Fibroblast of skin of left quadriceps (primary cell): ENCODE measurements at places on chromosomes 2 and 18.

- no peak for DNase-seq
Measured at GRCh38 chr18:54856105-54856646, 27.9 kb downstream of the RAB27B start.

DNA sequence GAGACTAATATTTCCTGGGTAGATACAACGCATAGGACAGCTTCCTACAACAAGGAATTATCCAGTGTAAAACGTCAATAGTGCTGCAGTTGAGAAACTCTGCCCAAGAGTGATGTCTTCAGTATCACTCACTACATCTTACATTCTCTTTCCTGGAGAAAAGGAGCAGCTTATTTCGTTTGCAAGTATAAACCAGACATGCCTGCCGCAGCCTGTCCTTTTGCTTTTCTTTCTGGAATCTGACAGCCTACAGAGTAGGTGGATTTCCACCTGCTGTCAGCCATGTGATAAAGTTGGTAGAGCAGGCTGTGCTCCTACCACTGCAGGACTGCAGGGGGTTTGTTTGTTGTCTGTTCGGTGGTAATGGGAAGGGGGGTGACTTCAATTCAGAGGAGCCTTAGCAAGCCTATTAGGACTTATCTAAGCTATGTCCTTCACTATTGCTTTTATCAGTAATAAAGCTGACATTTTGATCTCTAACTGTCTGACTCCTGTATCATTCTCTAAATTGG lies 439.1 kb downstream of the GRB14 start:
- DNase-seq: no peak

DNA sequence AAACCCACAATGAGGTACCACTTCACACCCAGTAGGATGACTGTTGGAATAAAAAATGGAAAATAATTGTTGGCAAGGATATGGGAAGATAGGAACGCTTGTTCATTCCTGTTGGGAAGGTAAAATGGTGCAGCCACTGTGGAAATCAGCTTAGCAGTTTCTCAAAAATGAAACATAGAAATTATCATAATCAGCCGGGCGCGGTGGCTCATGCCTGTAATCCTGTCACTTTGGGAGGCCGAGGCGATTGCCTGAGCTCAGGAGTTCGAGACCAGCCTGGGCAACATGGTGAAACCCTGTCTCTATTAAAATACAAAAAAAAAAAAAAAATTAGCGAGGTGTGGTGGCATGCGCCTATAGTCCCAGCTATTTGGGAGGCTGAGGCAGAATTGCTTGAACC lies 23.4 kb downstream of the AMER3 start:
- no peak for DNase-seq

- no peak for DNase-seq
Measured at GRCh38 chr2:36807223-36807886, 110.8 kb downstream of the VIT start.

- peak; percentile 83 for DNase-seq
Measured at GRCh38 chr18:62128157-62128556, 58.7 kb downstream of the PIGN start.

DNA sequence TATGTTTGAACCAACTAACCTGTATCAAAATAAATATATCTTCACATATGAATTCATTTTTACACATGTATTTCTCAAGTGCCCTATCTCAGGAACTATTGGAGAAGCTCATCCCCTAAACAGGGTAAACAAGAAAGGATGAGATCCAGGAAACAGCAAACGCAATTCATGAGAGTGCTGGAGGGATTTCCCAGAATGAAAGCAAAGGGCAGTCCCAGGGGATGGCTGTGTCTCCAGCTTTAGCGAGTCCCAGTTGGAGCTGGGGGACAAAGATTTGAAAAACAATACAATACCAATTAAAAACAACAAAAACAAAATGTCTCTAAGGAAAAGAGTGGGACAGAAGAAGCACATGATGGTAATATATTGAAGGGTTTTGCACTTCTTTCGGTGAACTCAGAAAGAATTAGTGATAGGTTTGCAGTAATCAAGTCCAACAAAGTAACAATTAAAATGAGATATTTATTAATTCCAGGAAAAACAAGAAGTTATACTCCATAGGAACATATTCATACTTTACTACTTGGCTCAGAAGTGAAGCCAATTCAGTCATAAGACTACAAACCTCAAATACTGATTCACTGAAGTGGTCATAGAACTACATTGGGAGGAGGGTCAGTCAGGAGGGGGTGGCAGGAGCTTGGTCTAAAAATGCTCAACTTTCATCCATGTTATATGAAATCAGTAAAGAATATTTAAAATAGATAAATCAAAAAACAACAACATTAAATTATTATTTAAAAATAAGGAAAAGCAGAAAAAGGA lies 73.1 kb upstream of the PDE1A start:
- no peak for DNase-seq

DNA sequence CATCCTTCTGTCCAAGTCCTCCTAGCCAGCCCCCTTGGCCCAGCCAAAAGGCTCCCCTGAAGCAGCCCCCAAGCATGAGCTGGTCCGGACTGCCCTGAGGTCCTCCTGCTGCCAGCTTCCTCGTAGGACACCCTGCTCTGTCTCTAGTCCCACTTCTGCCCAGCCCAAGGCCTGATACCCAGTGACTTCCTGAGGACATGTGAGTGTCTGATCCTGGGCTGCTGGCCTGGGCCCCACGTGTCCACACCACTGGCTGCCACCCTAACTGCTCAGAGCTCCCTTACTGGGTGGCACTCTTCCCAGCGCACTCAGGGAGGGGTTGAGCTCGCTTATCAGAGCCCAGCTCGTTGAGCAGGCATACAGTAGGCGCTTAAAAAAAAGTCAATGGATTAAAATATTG lies 34.4 kb upstream of the PDIA6 start:
- no peak for DNase-seq

DNA sequence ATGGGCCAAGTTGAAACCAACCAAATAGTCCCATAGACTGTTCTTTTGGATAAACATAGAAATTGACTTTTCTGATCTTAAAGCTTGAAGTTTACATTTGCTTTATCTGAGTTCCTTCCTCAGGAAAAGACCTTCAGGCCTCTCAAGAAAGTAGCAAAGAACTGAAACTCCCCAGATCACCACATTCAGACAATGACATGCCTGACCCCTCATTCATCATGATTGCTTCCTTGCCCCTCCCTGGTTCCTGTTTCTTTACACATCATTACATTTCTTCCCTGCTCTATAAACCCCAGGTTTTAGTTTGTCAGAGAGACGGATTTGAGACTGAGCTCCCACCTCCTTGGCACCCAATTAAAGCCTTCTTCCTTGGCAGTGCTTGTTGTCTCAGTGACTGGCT lies 83.6 kb upstream of the ST3GAL5 start:
- DNase-seq: no peak

GRCh38 chr2:15201009-15201408 lies 360.1 kb downstream of the NBAS start:
- DNase-seq: no peak
